ENCODE measurements at places on chromosomes 13 and 19.

DNA sequence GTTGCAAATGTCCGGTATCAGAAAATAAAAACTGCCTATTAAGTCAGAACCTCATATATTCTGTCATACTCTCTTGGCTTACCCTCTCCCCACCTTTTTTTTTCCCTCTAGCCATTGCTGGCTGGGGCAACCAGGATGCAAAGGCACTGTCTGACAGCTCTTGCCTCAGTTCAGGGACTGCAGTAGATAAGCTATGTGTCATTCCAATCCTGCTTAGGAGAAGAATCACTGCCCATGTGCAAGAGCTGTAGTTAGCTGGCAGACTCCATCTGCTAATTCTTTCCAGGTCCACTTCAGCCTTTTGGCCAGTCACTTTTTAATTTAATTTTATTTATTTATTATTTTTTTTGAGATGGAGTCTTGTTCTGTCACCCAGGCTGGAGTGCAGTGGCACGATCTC, 895.6 kb upstream of the SLC10A2 start:
- no peak for DNase-seq

DNA sequence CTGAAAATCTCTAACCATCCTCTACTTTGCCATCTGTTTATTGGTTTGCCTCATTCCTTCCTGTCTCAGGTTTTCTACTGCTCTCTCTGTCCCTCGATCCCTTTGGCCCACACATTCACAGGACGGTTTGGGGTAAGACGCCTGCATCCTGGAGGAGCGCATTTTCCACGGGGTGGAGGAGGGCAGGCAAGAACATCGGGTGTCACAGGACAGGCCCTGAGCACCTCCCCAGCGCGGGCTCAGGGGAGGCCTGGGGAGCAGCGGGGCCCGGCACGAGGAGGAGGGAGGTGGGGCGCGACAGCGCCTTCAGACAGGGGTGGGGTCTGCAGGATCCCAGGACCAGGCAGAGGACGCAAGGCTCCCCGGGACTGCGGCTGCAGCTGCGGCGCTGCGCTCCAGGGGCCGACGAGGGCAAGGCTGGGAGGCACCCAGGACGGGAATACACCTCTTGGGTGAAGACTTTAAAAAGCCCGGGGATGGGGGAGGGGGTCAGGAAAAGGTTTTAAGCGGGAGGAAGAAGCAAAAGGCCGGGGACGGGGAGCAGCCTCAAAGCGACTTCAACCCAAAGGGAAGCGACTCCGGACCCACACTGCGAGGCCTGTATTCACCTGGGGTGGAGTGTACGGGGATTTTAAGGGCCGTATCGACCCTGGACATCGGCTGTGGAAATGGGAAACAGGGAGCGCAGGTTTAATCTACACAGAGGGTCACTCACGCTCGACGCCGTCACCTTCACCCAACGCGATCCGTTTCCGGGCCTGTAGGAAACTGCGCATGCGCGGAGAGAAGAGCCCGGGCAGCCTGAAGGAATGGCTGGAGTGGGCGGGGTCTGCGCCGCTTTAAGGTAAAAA, at the start of gene ZNF415:
ZNF415 (minus strand) TSS at position 770 of the 851 bp plus-strand sequence. CDS start 10,234 bp downstream, outside the sequence.
- DNase-seq = peak; percentile 11

- DNase-seq = no peak
Observed at GRCh38 chr19:35822579-35822978, 9.9 kb upstream of the PRODH2 start.

- DNase-seq = no peak
Observed at GRCh38 chr19:10368101-10368803, 12.1 kb downstream of the TYK2 start.

Measured in brain pericyte (primary cell).